Anterior cingulate cortex (tissue), 58 donors: ENCODE measurements at places on chromosomes 1 and 21.

DNA sequence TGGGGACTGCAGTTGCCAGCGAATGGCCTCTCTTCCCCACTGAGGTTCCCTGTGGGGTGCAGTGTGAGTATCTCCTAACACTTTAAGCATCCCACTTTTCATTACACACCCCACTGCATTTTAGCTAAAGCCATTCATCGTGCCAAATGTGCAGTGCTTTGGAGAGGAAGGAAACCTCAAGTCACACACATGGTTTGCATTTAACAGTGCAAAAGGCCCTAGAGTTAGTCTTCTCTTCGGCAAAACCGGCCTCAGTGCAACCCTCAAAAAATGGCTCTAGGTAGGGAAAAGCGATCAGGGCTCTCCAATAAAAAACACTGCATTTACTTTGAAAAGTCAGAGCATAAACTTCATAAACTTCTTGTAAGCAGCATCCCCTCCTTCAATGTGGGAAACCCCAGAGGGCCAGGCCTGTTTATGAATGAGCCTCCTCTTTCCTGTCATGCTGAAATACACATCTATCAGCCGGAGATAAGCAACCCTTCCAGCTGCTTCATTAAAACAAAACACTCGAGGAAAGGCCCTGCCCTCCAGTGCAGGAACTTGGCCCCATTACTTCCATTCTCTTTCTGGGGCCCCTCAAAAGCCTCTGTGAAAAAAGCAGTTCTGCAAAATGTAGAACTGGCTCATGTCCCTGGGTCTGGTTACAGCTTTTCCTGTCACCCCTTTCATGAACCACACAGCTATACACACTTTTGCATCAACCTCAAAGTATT, 184.0 kb downstream of the CDC7 start:
- DNase-seq, result no peak

DNA sequence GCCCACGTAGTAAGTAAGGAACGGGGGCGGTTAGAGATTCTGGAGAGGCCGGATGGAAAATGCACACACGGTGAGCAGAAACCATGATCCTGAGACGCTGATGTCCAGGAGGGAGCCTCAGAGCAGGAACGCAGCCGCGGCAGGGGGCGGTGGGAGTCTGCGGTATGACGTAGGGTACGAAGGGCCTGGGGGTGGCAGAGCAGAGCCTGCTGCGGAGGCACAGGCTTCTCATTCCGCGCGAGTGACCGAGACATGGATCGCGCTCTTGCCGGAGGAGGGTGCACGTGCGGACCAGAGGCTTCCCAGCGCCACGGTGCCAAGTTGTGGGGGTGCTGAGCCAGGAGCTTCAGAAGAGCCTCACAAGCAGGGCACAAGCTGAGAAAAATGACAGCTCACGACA, 176.2 kb downstream of the KIF26B start:
- DNase-seq, result peak; percentile 7

DNA sequence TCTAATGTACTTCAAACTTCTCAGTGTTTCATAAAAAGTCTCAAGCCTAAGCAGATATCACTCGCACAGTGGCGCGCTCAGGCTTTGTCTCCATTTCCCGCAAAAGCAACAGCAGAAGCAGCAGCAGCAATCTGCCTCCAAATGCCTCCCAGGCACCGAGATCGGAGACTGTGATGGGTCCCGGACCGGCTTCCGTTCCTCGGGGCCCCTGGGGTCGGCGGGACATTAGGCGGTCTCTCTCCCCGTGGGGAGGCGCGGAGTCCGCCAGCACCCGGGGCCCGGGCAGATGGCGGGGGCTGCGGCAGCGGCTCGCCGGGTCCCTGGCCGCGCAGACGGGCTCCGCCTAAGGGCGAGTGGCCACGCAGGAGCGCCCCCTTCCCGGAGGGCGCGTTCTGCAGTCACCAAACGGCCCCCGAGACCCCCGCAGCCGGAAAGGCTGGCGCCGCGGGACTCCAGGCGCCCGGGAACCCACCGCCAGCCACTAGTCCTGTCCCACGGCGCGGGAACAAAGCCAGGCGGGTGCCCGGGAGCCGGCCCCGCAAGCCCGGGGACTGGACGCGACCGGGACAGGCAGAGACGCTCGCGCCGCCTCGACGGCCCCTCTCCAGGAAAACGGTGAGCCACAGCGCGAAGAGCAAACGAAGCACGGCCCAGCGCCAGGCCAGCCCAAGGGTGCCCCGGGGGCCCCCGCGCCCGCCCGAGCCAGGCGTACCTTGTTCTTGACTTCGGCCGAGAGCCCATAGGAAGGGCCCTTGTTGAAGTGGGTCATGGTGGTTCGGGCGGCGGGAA, 590 bp downstream of the CNN3 start:
- peak; percentile 56 for DNase-seq

DNA sequence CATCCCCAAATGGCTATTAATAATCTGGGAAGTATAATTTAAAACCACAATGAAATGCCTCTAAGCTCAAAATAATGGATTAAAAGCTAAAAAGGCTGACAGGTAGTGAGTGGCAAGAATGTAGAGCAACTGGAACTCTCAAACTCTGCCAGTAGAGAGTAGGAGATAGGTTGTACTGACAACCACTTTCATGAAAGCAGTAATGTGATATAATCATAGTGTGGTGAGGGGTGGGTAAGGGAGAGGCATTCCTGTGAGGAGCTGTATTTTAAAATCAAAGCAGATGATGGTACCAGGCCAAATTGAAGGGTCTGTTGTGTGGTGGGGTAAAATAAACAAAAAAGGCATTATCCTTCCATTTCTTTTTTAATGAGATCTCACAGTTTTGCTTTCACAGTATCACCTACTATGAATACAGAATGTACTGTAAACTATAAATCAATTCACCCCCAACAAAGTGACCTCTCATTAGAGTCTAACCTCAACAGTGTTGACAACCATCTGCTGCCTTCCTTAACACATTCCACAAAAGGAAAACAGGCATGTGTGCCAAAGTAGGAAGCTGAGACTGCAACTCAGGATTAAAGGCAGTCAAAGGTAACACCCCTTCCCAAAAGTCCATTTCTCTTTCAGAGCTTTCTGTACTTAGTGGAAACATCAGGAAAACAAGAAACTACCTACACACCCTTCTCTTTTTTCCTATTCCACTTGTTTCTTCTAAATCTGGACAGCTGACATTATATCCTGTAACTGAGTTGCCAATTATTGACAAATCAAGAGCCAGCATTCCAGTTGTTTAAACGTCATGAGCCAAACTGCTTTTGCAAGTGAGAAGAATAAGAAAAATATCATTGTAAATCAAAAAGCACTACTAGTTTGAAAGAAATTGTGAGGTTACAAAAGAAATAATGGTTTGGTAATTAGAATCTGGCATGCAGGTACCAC, 130.8 kb downstream of the FAF1 start:
- DNase-seq, result no peak

- no peak for DNase-seq
These were observed 40.5 kb downstream of the ESRRG start for GRCh38 chr1:216682752-216683151.

DNA sequence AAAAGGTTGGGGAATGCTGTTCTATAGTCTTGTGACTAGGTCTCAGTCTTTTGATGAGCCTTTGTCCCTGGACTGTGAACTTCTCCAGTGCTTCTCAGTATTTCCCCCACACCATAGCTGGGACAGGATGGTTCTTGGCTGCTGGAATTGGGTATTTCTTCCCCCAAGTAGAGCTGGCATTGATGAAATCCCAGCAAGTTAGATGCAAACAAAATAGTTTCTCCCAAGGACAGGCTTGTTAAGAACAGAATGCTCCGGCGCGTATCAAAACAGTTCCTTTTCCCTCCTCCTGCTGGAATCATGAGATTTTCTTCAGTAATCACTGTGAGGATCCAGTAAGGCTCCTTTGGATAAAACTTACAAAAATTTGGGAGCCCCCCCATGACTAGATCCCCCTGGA, 162.6 kb downstream of the PIK3R3 start:
- DNase-seq, result no peak

GRCh38 chr1:178192686-178193085, 98.8 kb downstream of the RASAL2 start:
- DNase-seq, result no peak

GRCh38 chr1:8395433-8395866, 77.5 kb downstream of the SLC45A1 start:
- DNase-seq, result no peak

GRCh38 chr1:192609110-192610079, 26.6 kb upstream of the RGS13 start:
- no peak for DNase-seq

DNA sequence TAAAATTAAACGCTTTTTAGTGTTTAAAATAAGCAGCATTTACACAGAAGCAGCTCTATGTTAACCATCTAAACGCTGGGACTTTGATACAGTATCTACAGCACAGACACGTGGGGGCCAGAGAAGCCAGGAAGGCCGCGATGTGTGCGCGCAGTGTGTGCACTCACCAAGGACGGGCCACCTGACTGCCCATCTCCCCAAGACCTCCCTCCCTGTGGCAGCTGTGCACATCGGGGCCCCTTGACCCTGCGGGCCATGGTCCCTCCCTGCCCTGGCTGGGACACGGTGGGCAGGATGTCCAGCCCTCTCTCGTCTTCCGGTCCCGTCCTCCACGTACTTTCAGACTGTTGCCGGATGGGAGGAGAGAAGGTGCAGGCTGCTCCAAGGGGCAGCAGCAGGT, 4.2 kb downstream of the TAS1R3 start:
- DNase-seq, result no peak

DNA sequence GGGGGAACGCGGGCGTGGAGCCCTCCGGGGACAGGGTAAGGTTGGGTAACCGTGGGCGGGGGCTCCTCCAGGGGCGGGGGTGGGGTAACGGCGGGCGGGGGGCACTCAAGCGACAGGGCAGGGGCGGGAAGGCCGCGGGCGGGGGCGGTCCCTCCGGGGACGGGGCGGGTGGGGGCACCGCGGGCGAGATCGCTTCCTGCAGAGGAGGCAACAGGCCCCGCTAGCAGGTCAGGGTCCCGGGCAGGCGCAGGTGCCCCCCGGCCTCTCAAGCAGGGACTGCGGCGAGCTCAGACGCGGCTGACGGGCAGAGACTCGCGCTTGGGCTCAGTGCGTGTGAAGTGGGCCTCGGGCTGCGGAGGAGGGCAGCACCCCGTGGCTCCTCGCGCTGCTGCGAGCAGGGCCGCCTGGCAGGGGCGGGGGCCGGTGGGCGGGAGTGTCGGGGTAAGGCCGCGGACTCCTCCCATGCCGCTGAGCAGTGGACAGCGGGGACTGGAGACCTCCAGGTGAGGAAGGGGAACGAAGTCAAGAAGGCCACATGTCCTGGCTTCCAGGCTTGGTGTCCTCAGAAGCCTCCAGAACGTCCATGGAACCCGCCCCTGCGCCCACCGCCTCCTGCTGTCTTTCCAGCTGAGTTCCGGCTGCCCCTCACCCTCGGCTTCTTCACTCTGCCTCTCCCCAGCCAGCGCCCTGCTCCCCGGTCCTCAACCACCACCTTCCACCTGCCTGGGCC, 627 bp upstream of the GNB1 start:
- DNase-seq, result peak; percentile 73

- DNase-seq, result no peak
These were observed 44.6 kb downstream of the ZFYVE9 start for GRCh38 chr1:52186449-52186848.

- no peak for DNase-seq
These were observed 289.1 kb downstream of the PTBP2 start for GRCh38 chr1:97010566-97011264.

DNA sequence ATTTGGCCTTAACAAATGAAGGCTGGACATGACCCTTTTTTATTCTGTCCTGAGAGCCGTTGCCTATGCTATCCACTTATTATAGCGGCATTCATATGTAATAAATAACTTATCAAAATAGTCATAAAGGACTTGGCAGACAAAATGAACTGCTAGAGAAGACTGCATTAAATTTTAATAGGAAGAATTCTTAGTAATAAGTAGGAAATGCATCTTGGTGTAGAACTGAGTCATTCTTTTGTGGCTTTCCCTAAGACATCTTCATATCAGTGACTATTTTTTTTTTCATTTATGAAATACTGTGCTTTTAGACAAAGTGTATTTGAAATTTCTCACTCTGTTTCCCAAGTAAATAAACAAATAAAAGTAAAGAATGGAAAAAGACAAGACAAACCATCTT, 45.6 kb downstream of the PBX1 start:
- DNase-seq, result no peak

DNA sequence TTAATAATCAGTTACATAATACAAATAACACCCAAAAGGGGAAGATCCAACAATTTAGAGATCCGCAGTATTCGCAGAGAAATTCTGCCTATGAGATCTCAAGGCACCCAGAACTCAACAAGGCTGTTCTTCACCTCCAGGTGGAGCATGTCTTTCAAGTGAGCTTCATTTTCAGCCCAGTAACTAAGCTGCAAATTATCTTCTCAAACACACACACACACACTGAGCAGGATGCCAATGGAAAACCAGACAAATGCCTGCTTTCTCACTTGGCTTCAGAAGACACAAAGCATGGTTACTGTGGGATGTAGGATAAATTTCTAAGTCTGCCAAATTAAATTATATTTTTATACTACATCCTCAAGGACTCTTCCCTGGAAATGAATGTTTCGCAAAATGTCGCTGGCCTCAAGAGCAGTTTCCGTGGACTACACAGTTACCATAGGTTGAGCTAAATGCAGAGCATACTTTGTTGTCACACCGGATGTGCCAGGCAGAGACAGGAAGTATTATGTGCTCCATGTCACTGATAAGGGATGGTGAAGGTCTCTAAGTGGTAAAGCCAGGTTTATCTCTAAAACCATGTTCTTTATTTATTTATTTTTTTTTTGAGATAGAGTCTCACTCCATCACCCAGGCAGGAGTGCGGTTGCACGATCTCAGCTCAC, 30.3 kb downstream of the UBR4 start:
- DNase-seq, result peak; percentile 36

- DNase-seq, result no peak
These were observed 4.8 kb upstream of the IL24 start for GRCh38 chr1:206892351-206892984.

GRCh38 chr1:14735841-14736240, 137.4 kb downstream of the KAZN start:
- no peak for DNase-seq

- peak; percentile 38 for DNase-seq
These were observed at the start of gene GPR161 for GRCh38 chr1:168136709-168137514. Gene GPR161, minus strand, starts transcription at chr1:168136930. Its CDS starts 32,080 bp downstream, at chr1:168104850.

GRCh38 chr1:218624052-218624451, 278.9 kb downstream of the TGFB2 start:
- DNase-seq, result no peak

- DNase-seq, result no peak
These were observed 43.3 kb downstream of the GPR88 start for GRCh38 chr1:100581096-100581705.

DNA sequence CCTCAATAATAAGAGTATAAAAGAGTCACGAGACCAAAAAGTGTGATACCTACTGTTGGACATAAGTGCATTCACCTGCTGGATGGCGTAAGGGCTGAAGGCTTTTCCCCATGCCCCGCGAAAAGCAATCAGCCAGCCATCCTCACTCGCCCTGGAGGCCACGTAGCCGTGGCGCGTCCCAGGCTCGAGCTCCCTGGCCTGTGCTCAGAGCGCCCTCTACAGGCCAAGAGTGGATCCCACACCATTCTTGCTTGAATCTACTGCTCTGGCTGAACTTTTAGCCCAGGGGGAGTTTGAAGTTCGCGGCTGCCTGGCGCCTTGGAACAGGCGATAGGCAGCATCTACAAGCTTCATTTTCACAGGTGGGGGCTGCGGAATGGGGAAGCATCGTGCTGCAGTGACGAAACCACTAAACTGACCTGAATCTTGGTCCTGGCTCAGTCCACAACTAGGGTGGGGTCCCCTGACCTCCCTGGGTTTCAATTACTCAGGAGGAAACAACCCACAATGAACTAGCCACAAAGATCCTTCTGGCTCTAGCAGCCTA, 70.3 kb upstream of the SERBP1 start:
- DNase-seq, result peak; percentile 73
